Stimulated activated CD4-positive, alpha-beta T cell treated with anti-CD3 and anti-CD28 coated beads, Interleukin-4, amount 100 ng/mL, for 4 hours (primary cell): ENCODE measurements at places on chromosomes 16 and 17.

- no peak for DNase-seq
Measured at GRCh38 chr16:81427219-81427618, 17.4 kb upstream of the CMIP start.

DNA sequence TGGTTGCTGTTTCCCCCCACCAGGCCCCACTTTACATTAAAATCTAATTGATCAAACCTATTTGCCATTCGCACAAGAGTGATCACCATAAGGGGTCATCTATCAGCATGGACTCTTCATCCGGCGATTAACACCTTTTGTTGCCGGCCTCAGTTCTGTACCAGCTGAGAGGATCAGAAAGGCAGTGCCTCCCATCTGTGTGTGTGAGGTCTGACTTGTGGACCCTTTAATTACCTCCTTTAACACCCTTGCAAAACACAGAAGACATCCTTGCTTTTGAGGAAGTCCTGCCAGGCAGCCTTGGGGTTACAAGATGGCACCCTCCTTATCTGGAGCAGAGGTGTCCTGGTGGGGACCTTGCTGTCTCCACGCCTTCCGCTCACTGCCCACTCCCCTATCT lies 77.2 kb upstream of the IRX3 start:
- no peak for DNase-seq

DNA sequence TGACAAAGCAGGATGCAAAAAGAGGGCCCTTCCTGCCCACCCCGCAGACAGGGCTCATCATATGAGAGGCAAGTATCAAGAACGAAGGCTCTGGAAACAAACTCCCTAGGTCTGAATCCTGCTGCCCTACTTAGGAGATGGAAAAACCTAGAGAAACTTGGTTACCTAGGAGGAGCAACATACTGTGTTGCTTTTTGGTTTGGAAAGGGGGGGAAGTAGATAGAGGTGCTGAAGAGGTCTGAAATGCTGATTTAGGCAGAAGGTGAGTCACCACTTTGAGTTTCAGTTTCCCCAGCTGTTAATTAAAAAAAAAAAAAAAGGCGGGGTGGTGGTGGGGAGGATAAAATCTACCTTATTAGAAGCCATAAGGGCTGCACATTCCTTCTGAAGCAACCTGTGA lies 1.5 kb downstream of the N4BP1 start:
- DNase-seq = no peak

GRCh38 chr16:47358816-47359215 lies 102.0 kb downstream of the ITFG1 start:
- DNase-seq = no peak

GRCh38 chr17:5522476-5522875 lies 36.1 kb downstream of the MIS12 start:
- no peak for DNase-seq

GRCh38 chr17:51245535-51245934 lies 14.3 kb downstream of the MBTD1 start:
- no peak for DNase-seq

- no peak for DNase-seq
Measured at GRCh38 chr16:47715442-47716083, 254.4 kb downstream of the PHKB start.

- no peak for DNase-seq
Measured at GRCh38 chr17:3836551-3836950, 9.5 kb downstream of the NCBP3 start.

DNA sequence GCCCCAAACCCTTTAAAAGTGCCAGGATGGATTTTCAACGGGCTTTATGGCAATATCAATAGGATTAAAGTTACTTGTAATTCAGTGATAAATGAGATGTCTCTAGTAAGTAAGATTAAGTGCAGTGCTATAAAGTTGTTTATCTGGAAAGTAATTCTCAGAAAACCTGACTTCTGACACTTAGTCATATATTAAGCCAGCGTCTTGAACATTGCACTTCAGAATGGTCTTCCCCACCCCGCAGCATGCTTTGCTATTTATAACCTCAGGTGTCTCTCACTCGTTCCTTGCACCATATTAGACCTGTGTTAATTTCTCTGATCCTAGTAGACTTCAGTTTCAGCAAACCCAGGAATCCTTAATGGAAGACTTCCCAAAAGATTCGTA lies 2.1 kb upstream of the MAF start:
- no peak for DNase-seq

- no peak for DNase-seq
Measured at GRCh38 chr17:4854111-4854681, 21.1 kb downstream of the MINK1 start.

GRCh38 chr16:54944002-54944401 lies 13.3 kb downstream of the IRX5 start:
- no peak for DNase-seq

- peak; percentile 32 for DNase-seq
Measured at GRCh38 chr17:38663125-38663751, 11.5 kb downstream of the EPOP start.

DNA sequence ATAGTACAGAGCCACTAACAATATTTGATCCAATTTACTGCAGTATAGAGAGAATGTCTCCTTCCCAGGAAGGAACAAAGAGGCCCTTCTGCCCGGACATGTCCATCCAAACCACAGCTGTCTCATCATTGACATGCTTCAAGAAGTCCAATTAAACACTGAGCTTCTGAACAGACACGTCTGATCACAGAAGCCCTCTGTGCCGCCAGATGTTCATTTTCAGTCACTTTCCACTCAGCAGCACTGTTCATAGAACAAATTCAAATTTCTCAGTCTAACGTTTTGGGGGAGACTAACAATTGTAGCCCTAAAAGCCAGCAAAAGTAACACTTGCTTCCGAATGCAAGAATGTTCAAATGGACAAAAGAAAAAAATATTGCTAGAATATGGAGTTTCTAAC lies 15.3 kb downstream of the ZC3H7A start:
- DNase-seq = no peak

GRCh38 chr17:27797390-27798091 lies 2.8 kb downstream of the NOS2 start:
- DNase-seq = no peak

DNA sequence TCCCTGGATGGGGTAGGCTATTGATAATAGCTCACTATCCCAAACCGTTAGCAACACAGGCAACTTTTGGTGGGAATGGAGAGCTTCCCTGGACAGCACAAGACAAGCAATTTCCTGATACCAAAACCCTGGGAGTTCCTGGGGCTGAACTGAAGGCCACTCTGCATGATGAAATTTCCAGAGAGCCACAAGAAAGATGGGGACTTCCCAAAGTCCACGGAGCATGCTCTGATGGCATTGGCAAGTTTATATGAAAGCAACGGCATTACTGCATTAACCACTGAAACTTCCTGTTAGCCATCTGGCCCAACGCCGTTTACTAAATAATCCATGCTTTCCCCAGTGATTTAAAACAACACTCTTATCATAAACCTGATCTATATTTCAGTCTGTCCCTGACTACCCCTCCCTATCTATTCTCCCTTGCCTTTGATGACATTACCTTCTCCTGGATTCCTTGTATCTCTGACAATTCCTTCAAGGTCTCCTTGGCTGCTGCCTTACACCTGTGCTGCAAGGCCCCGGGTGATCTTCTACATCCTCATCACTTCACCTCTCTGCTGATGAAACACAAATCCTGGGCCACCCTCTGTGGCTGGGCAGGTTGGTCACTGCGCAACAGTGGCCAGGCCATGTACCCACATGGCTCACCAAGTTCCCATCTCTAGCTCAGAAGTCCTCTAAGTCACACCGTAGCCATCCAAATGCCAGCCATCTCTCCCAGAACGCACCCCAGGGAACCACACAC lies 108.5 kb upstream of the RCVRN start:
- DNase-seq = no peak

DNA sequence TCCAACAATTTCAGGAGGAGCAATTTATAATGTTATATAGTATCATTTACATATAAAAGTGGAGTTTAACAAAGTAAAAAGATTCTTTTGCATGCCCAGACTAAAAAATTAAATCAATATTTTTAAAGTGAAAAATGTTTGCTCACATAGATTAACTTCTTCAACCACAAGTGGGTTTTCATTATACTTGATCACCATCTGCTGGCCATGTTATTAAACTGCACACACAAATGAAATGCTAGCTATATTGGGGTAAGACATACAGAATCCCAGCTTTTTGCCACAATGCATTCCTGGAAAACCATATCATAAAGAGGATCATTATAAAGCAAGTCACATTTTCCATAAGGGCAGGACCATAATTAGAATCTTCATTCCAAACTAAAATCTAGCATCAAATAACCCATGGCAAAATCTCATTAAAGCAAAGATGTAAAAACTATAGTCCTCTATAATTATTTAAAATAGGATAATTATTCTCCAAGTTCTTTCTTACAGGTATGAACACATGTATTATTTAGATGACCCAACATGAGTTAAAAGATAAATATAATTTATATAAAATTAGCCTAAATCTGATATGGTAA lies 26.3 kb downstream of the CEP112 start:
- DNase-seq = no peak

DNA sequence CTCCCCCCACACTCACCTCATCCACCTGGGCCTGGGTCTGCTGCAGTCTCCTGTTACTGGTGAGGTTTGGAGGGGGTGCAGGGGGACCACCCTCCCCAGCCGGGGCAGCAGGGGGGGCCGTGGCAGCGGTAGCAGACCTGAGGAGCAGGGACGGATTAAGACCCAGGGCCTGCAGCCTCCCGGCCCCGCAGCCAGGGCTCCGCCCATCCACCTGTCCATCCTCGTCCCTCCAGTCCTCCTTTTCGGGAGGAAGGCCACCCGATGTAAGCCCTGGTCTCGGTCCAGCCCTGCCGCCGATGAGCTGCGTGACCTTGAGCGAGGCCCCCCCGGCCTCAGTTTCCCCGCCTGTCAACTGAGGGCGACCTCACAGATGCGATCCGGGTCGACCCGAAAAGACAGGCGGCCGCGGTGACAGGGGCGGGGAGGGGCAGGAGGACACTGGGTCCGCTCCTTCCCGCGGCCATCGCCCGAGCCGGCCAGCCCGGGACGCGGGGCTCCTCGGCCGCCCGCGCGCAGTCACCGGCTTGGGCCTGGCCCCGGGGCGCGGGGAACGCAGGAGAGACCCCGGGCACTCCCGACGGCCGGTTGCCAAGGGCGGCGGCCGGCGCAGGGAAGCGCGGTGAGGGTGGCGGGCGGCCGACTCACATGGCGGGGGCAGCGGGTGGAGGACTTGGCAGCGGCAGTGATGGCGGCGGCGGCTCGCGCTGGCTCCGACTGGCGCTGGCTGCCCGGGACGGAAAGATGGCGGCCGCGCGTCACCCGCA lies at the start of gene VAMP2:
Gene VAMP2 (minus strand): TSS at position 716 of the 764 bp plus-strand sequence. CDS start 69 bp downstream, at position 647.
- peak; percentile 82 for DNase-seq

- DNase-seq = no peak
Measured at GRCh38 chr16:63244631-63245030, 1208.4 kb upstream of the CDH8 start.

GRCh38 chr16:1610899-1611632 lies 806 bp downstream of the IFT140 start:
- no peak for DNase-seq

DNA sequence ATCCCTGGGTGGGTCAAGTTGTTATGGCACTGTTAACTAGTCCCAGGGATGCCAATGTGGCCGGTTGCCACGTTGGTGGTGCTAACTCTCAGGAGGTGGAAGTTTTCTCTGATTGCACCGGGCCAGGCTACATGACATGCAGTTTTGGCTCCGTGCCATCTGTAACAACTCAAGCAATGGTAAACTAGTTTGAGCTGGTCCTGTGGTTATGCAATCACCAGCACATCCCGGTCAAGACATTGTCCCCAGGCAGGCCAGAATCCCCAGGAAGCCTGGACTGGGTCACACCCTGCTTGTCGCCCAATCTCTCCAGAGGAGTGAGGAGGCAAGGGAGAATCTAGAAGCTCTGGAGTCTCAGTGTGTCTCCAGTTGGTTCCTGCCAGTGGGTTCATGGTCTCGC lies 10.1 kb upstream of the CCL17 start:
- DNase-seq = no peak

- no peak for DNase-seq
Measured at GRCh38 chr16:31371619-31372484, 16.9 kb downstream of the ITGAX start.

DNA sequence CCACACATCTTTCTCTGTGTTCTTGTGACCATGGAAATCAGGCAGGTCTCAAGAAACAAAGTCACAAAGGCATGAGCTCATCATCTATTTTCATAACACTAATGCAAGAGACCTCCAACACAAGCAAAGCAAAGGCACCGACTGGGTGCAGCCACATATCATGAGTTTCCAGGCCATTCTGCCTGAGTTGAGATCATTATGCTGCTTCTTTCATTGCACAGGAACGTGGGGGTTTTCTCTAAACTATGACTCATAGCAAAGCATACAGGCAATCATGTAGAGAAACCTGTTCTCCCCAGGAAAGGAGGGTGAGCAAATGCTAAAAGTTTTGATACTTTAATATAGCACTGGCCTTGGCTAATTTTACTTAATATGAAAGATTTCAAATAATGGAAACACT lies 60.7 kb downstream of the GRIN2A start:
- DNase-seq = no peak
